ENCODE measurements at places on chromosomes 16 and 17.

GRCh38 chr16:3479654-3480216 is 15.6 kb downstream of the C16orf90 start:
- DNase-seq = no peak

- no peak for DNase-seq
Observed at GRCh38 chr16:57563761-57564160, 21.3 kb downstream of the ADGRG5 start.

- DNase-seq = no peak
Observed at GRCh38 chr17:19763416-19763815, 15.3 kb upstream of the ALDH3A1 start.

DNA sequence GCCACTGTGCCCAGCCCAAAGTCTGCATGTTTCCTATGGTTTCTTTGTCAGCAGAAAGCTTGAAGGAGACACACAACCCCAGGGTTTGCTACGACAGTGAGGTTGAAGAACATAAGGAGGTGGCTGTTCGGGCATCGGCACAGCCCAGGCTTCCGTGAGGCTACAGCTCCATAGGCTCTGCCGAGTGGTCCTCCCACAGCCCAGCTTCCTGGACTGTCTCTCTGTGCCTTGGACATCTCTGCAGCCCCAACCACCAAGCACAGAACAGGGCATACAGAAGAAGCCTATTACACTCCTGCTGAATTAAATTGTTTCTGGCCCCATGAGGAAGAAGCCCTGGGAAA is 3.2 kb upstream of the HAP1 start:
- DNase-seq = no peak

DNA sequence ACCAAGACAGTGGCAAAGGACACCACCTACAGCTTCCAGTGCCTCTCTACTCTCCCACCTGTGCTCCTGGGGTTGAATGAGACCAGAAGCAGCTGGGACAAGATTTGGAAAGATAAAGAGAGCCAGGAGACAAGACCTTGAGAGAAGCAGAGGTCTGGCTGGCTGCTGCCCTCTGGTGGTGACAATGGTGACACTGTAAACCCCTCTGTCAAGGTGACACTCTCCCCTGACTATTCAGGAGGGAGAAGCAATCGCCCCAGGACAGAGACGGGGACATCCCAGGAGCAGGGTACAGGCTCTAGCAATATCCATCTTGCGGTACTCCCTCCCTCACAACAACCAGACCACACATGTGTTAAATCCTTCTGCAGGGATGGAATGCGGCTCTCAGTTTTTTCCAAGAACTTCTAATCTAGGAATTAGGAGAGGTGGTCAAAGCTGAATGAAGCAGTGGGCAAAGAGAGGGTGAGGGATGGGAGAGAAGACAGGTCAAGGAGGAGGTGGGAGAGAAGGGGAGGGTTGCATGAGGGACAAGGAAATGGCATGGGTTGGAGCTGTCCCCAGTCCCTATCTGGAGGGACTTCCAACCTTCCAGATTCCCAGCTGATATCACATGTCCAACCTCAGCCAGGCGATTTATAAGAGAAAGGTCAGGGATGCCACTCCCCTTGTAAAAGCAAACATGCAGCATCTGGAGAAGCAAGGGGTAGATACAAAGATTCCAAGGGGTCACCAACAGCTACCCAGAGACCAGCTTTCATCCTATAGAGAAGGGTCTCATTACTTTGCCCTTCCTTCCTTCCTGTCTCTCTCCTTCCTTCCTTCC is 2.9 kb downstream of the PHOSPHO1 start:
- DNase-seq = peak; percentile 59

DNA sequence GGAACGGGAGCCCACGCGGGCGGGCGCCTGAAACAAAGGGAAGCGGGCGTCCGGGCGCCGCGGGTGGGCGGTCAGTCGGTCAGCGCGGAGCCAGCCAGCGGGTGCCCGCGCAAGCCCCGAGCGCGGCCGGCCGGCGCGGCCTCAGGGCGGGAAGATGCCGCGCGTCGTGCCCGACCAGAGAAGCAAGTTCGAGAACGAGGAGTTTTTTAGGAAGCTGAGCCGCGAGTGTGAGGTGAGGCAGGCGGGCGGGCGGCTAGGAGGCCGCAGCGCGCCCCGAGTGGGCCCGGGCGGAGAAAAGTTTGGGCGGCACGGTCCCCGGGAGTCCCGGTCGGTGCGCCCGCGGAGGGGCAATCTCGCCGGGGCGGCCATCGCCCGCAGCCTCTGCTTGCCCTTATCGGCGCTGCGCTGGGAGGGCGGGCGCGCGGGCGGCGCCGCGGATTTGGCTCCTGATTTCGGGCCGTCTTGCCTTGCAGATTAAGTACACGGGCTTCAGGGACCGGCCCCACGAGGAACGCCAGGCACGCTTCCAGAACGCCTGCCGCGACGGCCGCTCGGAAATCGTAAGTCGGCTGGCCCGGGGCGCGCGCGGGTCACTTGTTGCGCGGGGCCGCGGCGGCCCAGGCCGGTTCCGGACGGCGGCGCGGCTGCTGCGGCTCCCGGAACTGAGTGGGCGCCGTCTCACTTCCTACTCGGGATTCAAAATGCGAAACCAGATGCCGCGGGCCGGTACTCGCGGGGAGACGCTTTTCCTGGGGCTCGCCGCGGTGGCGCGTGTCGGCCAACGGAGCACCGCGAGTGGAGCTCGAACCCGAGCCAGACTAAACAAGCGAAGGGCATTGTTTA is 526 bp downstream of the CBFB start:
- DNase-seq = peak; percentile 92

DNA sequence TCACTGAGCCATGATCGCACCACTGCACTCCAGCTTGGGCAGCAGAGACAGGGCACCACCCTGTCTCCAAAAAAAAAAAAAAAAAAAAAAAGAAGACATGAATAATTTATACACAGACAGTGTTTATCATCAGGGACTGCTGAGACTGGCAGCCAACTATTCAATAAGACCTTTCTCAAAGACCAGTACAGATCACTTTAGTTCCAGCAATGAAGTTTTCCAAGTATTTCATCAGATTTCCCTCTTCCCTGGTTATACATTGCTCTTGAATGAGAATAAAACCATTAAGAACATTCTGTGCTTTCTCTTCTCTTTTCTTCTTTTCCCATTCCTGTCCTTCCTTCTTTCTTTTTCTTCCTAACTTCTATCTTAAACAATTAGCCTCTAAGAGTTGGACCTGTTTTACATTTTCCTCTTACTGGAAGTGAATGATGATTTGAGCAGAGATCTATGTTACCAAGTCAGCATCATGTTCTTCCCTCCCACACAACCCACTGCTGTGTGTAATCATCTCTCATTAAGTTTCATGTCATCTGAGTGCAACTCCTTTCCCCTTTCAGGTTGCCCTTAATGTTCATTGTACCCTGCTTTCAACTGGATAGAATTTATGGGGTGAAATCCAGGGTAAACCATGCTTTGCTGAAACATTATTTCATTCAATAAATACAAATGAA is 35.9 kb upstream of the SMIM36 start:
- DNase-seq = peak; percentile 23

- no peak for DNase-seq
Observed at GRCh38 chr17:11589716-11590115, 8.6 kb upstream of the DNAH9 start.

- DNase-seq = no peak
Observed at GRCh38 chr17:45172232-45172540, 10.5 kb downstream of the HEXIM2 start.

GRCh38 chr16:15807603-15808009 is 49.2 kb downstream of the MYH11 start:
- DNase-seq = no peak

DNA sequence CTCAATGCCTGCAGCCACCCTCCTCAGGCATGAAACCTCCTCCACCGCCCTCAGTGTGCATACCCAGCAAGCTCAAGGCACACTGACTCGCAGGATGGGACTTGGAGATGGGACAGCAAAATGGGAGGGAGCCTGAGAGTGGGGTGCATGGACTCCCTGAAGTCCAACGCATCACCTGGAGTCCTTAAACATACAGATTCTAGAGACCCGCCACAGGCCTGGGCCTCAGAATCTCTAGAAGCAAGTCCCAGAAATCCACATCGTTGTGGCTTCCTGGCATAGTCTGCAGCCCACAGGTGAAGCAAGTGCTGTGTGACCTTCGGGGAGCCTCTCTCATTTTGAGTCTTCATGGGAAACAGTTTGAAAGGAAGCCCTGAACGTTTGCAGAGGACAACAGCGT is 3.6 kb upstream of the TBX21 start:
- no peak for DNase-seq

GRCh38 chr16:11429123-11429522 is 83.9 kb downstream of the RMI2 start:
- DNase-seq = no peak

DNA sequence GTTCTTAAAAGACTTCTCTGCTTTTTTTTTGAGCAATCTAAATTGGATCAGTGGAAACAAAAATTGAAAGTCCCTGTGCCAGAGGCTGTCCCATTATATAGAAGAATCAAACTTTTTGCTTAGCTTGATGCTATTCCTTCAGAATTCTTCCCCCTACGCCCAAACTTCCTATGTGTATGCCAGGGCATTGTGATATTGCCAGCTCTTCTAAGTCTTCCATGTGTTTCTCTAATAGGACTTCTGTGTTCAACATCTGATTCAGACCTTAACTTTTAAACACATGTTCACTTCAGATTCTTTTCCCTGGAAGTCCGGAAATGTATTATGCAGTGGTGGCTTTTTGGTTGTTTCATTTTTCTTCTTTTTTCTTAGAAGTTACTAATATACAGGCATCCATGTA is 18.7 kb downstream of the PTRH2 start:
- no peak for DNase-seq

- DNase-seq = no peak
Observed at GRCh38 chr16:12398029-12398682, 405.5 kb downstream of the CPPED1 start.

- DNase-seq = no peak
Observed at GRCh38 chr17:34639706-34640425, 60.5 kb downstream of the TMEM132E start.

DNA sequence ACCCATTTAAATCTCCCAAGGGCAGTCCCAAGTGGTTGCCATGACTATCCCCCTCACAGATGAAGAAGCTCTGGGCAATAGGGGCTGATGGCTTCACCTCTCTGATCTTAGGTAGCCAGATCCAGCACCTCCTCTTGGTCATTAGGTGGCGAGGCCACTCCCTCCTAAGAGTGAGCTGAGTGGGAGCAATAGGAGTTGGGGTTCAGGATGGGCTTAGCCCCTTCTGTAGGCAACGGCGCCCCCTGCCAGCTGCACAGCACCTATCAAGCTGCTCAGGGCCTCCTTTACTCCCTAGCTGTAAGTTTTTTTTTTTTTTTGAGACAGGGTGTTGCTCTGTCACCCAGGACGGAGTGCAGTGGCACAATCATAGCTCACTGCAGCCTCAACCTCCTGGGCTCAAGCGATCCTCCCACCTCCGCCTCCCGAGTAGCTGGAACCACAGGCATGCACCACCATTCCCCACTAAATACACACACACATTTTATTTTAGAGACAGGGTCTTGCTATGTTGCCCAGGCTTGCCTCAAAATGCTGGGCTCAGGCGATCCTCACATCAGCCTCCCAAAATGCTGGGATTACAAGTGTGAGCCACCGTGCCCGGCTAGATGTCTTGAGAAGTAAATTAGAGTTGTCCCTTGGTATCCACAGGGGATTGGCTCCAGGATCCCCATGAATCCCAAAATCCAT is 3.5 kb upstream of the RRAD start:
- no peak for DNase-seq

- no peak for DNase-seq
Observed at GRCh38 chr16:69747115-69747514, 7.6 kb downstream of the NOB1 start.

- no peak for DNase-seq
Observed at GRCh38 chr17:77003699-77004098, 135.5 kb downstream of the MGAT5B start.

DNA sequence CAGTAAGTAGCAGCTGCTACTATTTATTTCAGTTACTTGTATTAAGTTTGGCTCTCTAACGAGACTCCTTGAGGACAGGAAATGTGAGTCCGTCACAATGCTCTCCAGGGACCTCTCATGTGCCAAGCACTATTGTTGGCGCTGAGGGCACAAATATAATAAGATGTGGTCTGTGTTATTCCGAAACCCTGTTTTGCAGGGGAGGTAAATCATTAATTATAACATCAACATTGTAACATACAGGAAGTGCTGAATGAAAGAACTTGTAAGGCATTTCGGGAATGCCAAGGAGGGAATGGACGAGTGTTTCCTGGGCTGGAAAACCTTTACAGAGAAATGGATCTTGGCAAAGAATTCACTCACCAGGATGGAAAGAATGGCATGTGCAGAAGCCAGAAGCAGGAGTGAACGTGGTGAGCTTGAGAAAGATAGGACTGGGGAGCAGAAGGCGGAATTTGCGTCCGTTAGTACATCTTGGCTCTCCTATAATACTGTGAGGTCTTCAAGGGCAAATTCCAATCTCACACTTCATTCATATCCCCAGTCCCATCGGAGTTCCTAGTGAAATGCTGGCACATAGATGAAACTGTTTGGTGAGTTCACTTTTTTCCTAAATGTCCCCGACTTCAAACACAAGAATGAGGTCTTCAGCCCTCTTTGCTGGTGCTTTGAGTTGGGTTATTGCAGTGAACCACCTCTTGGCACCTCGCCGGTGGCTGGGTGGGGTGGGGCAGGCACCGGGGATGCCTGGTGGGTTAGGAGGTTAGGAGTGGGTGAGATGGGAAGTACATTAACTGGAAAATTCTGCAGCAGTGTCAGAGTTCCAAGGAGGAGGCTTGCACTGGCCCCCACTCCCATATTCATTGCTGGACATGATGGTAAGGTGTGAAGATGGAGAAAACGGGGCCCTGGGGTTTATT is 11.5 kb downstream of the TAC4 start:
- peak; percentile 36 for DNase-seq
